CD8-positive, alpha-beta memory T cell (primary cell): ENCODE measurements at places on chromosomes 5 and 9. TPM values are rescaled to one million over a fixed set of nuclear protein-coding genes. Genes with fewer than 3 reads are reported as not detected.
A peak's percentile ranks its signal among the peaks of the same experiment; 100 is the strongest.

DNA sequence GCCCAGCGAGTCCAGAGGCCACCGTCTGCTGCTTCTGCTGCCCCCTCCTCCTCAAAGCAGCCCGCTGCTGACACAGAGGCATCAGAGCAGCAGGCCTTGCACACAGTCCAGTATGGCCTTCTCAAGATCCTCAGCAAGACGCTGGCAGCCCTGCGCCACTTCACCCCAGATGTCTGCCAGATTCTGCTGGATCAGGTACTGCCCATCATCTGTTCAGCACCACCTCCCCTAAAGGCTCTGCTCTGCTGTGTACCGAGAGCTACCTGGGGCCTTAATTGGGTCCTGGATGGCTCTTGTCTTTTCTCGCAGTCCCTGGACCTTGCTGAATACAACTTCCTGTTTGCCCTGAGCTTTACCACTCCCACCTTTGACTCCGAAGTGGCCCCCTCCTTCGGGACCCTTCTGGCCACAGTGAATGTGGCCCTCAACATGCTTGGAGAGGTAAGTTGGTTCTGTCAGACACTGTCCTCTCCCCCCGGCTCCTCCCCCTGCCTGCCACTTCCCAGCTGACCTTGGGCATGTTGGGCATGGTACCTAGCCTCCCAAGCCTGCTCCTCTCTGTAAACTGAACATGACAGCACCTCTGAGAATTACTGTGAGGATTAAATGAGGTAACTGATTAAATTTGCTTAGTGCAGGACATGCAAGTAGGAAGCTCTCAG is 22.7 kb downstream of the SH3GLB2 start:
- H3K4me3 ChIP-seq = no peak overlapping the region
- no peak overlapping the region for H3K27ac ChIP-seq
- no peaks in the 10 kb centered on the region for H3K27me3 ChIP-seq
- H3K4me1 ChIP-seq = no peaks in the 10 kb centered on the region

DNA sequence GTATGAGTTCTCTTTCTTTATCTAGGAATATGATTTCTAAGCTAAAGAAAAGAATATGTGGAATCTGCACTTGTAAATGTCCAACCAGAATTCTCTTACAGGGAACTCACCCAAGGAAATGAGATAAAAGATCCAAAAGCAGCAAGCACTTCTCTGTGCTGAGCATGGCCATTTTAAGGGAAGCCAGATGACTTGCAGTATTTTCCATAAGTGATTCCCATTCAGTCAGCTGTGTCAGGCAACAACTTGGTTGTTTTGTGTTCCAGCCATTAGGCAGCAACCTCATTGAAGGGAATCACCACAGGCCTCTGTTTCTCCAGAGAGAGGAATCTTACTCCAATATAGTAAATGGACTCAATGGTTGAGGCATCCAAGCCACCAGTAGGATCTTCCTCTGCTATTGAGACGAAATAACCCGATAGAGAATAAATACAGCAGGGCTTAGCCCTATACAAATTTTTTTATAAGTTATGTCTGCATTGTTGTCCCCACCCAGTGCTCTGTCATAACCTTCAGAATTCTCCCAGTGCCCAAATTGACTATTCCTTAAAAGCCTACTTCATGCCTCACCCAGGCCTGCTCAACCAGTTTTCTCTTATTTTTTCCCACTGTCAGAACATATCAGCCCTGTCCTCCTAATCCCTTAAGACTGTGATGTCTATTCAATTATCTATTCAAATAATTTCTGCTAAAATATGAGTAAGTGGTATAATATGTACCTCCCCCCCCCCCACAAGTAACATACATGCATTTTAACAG is 236.6 kb downstream of the PJA2 start:
- no peak overlapping the region for H3K4me3 ChIP-seq
- no peaks in the 10 kb centered on the region for H3K4me1 ChIP-seq
- no peak overlapping the region for H3K27ac ChIP-seq
- no peak for DNase-seq

GRCh38 chr5:103256178-103256577 is 2.4 kb upstream of the MACIR start:
- no peaks in the 10 kb centered on the region for H3K27me3 ChIP-seq
- DNase-seq = no peak
- no peak overlapping the region for H3K4me3 ChIP-seq
- no peak overlapping the region for H3K27ac ChIP-seq
- no peaks in the 10 kb centered on the region for H3K36me3 ChIP-seq

- DNase-seq = no peak
- no peak overlapping the region for H3K27ac ChIP-seq
- no peaks in the 10 kb centered on the region for H3K27me3 ChIP-seq
- H3K4me3 ChIP-seq = no peak overlapping the region
Measured at GRCh38 chr9:85700330-85700729, 41.4 kb downstream of the AGTPBP1 start.

FAM221B gene
- total RNA-seq = not detected

DNA sequence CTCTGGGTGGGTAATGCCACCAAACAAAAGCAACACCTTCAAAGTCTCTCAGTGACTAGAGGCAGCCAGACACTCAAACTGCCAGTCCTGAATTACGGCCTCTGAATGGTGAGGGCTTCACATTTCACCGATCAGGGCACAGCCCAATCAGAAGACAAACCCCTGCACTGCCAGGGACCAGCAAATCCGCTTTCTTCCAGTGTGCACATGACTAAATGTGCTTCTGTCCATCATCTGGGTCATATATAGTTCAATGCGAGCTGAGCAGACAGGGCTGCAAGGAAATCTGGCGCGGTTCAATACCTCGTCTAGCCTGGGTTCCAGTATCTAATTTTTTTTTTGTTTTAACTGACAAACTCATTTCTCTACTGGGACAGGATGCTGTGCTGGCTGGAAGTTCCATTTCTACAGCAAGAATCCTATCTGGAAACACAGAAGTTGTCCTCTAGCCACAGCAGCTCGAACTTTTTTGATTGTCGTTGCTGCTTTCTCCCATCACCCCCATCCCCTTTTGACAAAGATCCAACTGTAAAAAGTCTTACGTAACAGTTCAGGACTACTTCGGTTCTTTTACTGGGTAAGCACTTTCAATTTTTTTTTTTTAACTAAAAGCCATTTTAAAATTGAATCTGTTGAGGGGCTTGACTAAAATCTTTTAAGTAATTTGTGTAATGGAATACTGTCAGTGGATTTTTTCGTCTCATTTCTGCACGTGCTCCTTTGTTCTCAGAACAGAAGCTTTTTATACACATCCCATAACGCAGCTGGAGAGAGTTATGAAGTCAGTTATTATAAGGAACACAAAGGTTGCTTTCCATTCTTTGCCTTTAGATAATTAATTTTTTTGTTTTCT is 112.7 kb downstream of the NR6A1 start:
- peaks cover 16% of the 10 kb centered on the region for H3K4me1 ChIP-seq
- H3K27me3 ChIP-seq = peaks cover 4% of the 10 kb centered on the region
- no peaks in the 10 kb centered on the region for H3K36me3 ChIP-seq
- peak overlapping the region; percentile 49 for H3K27ac ChIP-seq

ASPN gene
- total RNA-seq = not detected

PHF2 gene
- total RNA-seq = 22.4 TPM

DNA sequence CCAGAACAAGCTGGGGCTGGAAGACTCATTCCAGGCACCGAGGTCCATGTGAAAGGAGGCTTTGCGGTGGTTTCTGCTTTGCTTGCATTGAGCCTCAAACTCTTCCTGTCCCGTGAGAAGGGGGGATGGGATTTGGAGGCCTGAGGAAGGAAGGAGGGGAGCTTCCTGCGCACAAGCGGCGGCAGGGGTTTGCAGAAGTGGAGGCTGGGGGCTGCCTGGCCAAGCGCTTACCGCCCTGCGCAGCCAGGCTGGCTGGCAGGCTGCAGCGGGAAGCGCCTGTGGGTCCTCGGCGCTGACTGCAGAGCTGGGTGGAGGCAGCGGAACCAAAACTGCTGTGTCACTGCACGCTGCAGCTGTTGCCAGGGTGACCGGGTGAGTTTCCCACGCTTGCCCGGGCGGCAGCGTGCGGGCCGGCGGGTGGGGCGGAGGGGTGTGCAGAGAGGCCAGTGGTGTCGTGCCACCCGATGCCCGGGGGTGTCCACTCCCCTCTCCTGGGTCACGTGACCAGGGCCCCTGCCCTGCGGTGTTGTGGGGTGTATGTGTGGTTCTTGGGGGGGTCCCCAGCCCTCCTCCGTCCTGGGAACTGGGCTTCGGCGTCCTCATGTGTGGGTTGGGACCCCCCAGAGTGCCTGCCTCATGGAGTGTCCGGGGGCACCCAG is 81.0 kb downstream of the RXRA start:
- H3K36me3 ChIP-seq = no peaks in the 10 kb centered on the region
- peak overlapping the region; percentile 29 for H3K27ac ChIP-seq
- peak; percentile 65 for DNase-seq

GRCh38 chr5:173974688-173975239 is 14.2 kb upstream of the C5orf47 start:
- no peak for DNase-seq
- no peaks in the 10 kb centered on the region for H3K27me3 ChIP-seq
- peaks cover 13% of the 10 kb centered on the region for H3K4me1 ChIP-seq
- H3K27ac ChIP-seq = no peak overlapping the region
- H3K36me3 ChIP-seq = no peaks in the 10 kb centered on the region

DNA sequence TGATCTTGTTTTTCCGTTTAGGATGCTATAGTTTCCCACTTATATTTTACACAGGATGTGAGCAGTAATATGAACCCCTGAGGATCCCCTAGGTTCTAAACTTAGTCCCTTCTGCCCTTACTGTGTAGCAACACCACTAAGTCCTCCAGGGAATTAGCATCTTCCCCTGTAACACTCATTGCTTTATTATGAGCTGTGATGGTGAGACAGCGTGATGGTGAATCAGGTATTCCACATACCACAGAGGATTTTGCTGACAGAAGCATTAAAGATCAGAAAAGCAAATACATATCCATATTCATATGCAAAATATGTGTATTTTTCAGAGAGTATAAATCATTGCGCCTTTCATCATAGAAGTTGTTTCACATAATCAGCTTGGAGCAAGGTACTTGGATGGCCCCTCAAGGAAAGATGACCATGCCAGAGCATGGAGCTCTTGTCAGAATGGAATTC is 317.0 kb downstream of the ICE1 start:
- no peaks in the 10 kb centered on the region for H3K4me1 ChIP-seq
- no peaks in the 10 kb centered on the region for H3K36me3 ChIP-seq
- no peak for DNase-seq

DNA sequence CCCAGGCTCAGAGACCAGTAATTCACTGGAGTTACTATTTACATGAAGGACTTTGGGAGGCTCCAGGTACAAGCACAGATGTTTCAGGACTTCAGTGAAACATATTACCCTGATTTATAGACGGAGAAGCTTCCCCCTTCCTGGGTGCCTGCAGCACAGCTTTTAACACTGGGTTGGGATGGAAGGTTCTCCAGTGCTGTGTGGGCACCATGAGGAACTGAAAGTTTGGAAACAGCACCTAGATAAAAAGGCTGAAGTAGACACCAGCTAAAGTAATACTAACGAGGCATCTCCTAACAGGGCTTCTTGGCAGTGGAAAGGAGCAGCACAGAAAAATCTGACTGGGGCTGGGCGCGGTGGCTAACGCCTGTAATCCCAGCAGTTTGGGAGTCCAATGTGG is 70.7 kb downstream of the GCNT1 start:
- H3K4me1 ChIP-seq = no peaks in the 10 kb centered on the region
- no peaks in the 10 kb centered on the region for H3K27me3 ChIP-seq
- H3K4me3 ChIP-seq = no peak overlapping the region
- H3K27ac ChIP-seq = no peak overlapping the region
- H3K36me3 ChIP-seq = no peaks in the 10 kb centered on the region

DNA sequence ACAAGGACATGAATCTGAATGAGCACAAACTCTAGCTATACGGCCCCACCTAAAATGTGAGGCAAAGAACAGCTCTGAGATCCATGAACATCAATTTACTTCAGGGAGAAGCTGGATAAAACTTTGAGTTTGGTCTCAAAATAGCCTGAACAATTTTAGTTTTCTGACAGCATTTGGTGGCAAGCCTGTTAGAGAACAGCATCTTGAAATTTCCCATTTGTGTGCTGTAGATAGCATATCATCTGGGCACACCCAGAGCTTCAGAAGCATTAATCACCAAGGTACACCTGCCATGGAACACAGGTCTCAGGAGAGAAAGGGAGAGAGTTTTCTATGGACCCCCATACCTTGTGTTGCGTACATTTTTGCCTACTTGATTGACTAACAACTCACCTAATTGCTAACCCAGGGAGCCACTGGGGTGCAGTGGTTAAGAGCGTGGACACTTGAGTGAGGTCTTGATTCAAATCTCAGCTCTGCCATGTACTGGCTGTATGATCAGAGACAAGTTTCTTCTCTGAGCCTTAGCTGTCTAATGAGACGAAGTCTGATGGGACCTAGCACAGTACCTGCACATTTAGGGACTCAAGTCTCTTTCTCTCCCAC is 264.9 kb downstream of the PIK3R1 start:
- no peaks in the 10 kb centered on the region for H3K36me3 ChIP-seq
- no peak for DNase-seq
- no peak overlapping the region for H3K27ac ChIP-seq
- H3K4me3 ChIP-seq = no peak overlapping the region

RBM27 gene
- 30.8 TPM for total RNA-seq

GRCh38 chr9:91837981-91838731 is 111.9 kb downstream of the ROR2 start:
- no peaks in the 10 kb centered on the region for H3K27me3 ChIP-seq
- H3K27ac ChIP-seq = no peak overlapping the region
- no peak overlapping the region for H3K4me3 ChIP-seq
- no peaks in the 10 kb centered on the region for H3K36me3 ChIP-seq
- no peak for DNase-seq

- H3K4me3 ChIP-seq = no peak overlapping the region
- no peak overlapping the region for H3K27ac ChIP-seq
- H3K27me3 ChIP-seq = no peaks in the 10 kb centered on the region
- H3K4me1 ChIP-seq = no peaks in the 10 kb centered on the region
- H3K36me3 ChIP-seq = no peaks in the 10 kb centered on the region
- no peak for DNase-seq
Measured at GRCh38 chr9:114880291-114880745, 50.1 kb downstream of the TNFSF8 start.

NAIP gene
- total RNA-seq = 3.4 TPM

CORO2A gene
- 5.1 TPM for total RNA-seq

DNA sequence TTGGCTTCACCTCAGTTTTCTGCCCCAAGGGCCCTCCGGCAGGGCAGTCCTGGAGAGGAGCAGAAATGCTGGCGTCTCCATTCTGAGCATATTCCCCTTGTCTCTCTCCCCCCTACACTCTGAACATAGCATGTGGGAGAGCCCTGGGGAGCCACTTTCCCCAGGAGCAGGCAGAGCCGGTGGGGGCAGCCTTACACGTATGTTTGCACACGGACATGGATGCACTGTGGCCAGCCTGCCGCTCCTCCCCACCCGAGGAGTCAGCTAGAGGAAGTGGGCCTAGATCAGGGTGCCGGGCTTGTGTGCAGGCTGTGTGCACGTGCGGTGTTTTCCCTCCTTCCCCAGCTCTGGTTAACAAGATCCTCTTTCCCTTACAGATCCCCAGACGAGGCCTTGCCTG is 25.4 kb upstream of the POMT1 start:
- H3K4me1 ChIP-seq = no peaks in the 10 kb centered on the region
- no peaks in the 10 kb centered on the region for H3K27me3 ChIP-seq
- no peak overlapping the region for H3K4me3 ChIP-seq
- H3K27ac ChIP-seq = no peak overlapping the region

GRCh38 chr9:131421691-131422090 is 27.8 kb downstream of the PRRC2B start:
- H3K4me3 ChIP-seq = no peak overlapping the region
- no peaks in the 10 kb centered on the region for H3K27me3 ChIP-seq
- H3K36me3 ChIP-seq = peaks cover 6% of the 10 kb centered on the region
- H3K4me1 ChIP-seq = peaks cover 72% of the 10 kb centered on the region
- no peak for DNase-seq
- no peak overlapping the region for H3K27ac ChIP-seq

- H3K36me3 ChIP-seq = no peaks in the 10 kb centered on the region
- no peaks in the 10 kb centered on the region for H3K27me3 ChIP-seq
- DNase-seq = no peak
- no peak overlapping the region for H3K4me3 ChIP-seq
Measured at GRCh38 chr5:143964919-143965318, 153.0 kb downstream of the HMHB1 start.

PCDH1 gene
- total RNA-seq = not detected
